HS-5 (cell line): ENCODE measurements at places on chromosomes 2 and 18.

- no peak for DNase-seq
Observed at GRCh38 chr2:205261516-205262020, 420.7 kb upstream of the NRP2 start.

DNA sequence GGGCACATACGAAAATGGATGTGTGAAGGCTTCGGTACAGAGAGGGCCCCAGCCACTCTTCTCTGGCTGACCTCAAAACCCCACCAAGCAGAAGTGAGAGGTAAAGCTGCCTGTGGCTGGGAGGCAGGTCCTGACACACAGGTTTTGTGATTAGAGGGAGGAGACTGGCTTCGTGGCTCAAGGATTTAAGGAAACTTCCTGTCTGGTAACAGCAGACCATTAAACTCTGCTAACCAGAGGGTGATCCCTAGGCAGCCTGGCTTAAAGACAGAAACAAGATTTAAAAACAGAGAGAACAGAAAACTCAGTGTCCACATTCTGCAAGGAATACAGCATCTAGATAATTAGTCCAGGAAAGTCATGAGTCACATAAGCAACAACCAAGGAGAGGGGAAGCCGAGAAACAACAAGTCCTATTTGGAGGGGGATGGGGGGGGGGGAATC is 101.9 kb downstream of the NFATC1 start:
- DNase-seq, result no peak

- no peak for DNase-seq
Observed at GRCh38 chr2:15316370-15316814, 244.7 kb downstream of the NBAS start.

GRCh38 chr2:233342301-233342700 is 12.0 kb upstream of the DGKD start:
- no peak for DNase-seq

GRCh38 chr2:98149333-98149697 is 62.3 kb downstream of the VWA3B start:
- DNase-seq, result peak; percentile 90

- DNase-seq, result no peak
Observed at GRCh38 chr2:143551971-143552650, 422.9 kb downstream of the ARHGAP15 start.

DNA sequence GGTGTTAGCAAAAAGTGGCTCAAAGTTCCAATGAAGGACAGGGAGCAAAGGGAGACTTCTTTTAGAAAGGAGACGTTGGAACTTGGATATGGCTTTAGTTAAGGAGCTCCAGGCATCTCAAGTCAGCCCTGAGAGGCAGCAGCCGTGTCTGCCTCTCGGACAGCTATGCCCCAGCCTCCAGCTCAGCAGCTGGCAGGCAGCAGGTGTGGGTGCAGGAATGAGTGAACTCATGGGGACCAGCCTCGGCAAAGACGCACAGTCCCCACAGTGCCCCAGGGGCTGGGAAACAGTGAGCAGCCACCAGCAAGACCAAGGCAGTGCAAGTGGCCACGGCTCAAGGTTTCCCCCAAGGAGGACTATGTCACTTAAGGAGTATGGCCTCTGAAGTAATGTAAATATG is 1.6 kb upstream of the LRRFIP1 start:
- DNase-seq, result no peak

GRCh38 chr18:49548229-49548636 is 13.6 kb upstream of the LIPG start:
- DNase-seq, result no peak

DNA sequence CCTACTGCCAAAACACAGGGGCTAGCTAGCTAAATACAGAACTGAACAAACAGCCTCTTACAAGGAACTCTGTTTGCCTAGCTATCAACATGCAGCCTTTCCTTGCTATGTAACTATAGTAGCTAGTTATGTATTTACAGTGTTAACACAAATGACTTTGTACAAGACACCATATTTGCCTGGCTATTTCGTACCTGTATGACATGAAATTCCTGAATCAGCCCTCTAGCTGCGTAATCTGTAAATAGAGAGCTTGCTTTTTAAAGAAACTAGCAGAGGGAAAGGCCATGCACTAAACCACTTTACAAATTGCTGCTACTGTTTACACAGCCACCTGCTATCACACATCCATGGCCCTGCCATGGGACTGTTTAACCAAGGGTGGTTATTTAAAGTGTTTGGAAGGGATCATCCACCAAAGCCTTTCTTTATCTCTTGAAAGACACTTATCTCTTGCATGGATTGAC is 248.7 kb downstream of the TFCP2L1 start:
- no peak for DNase-seq

DNA sequence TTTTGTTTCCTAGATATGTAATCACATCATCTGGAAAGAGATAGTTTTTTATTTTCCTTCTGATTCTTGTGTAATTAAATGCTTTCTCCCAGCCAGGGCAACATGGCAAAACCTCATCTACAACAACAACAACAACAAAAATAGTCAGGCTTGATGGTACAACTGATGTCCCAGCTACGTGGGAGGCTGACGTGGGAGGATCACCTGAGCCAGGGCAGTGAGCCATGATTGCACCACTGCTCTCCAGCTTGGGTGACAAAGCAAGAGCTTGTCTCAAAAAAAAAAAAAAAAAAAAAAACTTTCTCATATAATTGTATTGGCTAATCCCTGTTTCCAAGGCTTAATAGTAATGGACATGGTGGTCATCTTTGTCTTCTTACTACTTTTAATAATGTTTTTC is 26.4 kb upstream of the PGAP1 start:
- DNase-seq, result no peak

DNA sequence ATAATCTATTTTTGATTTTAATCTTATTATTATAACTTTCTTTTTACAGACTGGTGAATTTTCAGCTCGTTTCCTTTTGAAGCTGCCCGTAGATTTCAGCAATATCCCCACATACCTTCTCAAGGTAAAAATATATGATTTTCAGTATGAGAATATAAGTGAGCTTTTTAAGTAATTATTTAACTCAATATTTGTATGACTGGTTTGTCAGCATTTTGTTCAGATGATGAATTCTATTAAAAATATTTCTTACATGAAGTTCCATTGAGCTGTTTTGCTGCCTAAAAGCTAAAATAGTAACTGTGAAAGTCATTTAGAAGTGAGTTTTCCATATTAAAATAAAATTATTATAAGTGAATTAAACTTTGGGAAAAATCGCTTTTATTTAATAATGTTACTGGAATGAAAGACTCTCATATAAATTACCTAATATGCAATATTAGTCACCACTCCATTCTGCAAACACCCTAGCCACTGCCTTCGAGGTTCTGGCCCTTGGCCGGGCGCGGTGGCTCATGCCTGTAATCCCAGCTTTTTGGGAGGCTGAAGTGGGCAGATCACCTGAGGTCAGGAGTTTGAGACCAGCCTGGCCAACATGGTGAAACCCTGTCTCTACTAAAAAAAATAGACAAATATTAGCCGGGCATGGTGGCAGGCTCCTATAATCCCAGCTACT is 155.3 kb downstream of the BABAM2 start:
- DNase-seq, result no peak

- no peak for DNase-seq
Observed at GRCh38 chr2:226971770-226972169, 135.9 kb downstream of the RHBDD1 start.

GRCh38 chr18:10508591-10508990 is 17.2 kb upstream of the NAPG start:
- no peak for DNase-seq

GRCh38 chr18:54926593-54927325 is 32.5 kb downstream of the CCDC68 start:
- no peak for DNase-seq

- DNase-seq, result no peak
Observed at GRCh38 chr2:71839826-71840225, 307.8 kb downstream of the CYP26B1 start.

- DNase-seq, result no peak
Observed at GRCh38 chr2:129798301-129798581, 181.2 kb upstream of the RAB6C start.
